ENCODE measurements at places on chromosomes 1 and 21.
A peak's percentile ranks its signal among the peaks of the same experiment; 100 is the strongest.

- DNase-seq, result no peak
Observed at GRCh38 chr1:64328193-64328592, 124.8 kb downstream of the UBE2U start.

GRCh38 chr1:46653405-46653958 lies 14.7 kb downstream of the ATPAF1 start:
- DNase-seq, result no peak

- DNase-seq, result no peak
Observed at GRCh38 chr1:244096691-244097090, 45.6 kb downstream of the ZBTB18 start.

DNA sequence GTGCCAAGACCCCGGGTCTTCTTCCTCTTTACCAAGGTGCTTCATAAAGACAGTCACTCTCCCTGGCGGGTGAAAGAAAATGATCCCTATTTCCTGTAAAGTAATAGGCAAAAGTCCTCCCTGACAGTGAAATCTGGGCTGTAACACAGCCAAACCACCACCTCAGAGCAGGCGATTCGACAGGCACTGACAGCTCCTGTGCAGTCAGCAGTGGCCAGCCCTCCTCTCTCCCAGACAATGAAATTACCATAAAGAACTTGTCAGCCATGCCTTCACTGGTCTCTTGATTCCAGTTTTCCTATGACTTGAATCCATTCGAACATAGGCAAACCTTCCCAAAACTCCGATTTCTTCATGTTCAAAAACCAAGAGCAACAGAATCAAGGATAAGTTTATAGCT lies 492.2 kb upstream of the DAB1 start:
- no peak for DNase-seq

DNA sequence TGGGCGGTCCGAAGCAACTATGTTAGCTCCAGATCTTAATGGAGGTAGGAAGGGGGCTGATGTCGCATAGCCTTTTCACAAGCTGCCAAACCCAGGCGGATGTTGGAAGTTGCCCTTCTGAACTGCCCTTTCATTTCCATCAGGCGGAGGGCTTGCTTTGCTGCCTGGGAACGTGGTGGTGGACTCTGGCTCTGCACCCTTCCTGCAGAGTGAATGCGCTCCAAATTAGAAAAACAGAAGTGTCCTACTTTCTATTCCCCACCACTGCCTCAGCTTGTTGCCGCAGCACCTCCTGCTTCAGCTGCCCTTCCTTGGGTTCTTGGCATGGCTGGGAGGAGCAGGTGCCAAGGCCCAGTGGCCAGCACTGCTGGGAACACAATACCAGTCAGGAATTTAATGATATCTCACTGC lies 60.6 kb downstream of the AK4 start:
- no peak for DNase-seq

- DNase-seq, result no peak
Observed at GRCh38 chr1:32128964-32129363, 21.1 kb downstream of the KPNA6 start.

- no peak for DNase-seq
Observed at GRCh38 chr1:63624911-63625310, 31.7 kb downstream of the PGM1 start.

DNA sequence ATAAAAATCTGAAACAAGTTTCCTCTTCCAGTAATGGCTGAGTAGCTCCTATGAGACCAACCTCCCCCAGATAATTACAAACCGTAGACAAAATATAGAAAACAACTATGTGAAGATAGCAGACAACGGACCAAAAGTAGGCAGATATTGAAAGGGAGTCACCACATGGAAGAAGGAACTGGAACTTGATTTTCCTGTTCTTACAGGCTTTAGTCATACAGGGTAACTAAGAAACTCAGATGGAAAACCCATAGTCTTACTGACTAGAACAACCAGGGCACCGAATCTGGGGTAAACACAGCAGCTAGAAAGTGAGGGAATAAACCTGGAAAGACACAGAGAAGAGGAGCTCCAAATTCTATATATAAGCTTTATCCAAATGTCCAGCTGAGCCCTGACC lies 26.0 kb downstream of the LMX1A start:
- no peak for DNase-seq

DNA sequence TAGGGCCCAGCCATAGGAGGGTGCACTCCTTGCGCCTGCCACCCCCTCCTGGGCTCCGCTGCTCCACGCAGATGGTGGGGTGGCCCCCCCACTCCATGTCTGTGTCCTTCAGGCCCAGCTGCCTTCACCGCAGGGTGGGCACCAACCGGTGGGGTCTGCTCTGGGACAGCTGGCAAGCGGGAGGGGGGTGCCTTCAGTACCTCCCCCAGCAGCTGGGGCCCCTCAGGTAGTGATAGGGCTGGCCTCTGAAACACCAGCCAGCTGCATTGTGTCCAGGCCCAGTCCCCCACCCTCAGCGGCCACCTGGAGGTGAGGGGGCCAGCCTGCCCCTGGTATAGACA lies 360 bp downstream of the GJC2 start:
- no peak for DNase-seq

DNA sequence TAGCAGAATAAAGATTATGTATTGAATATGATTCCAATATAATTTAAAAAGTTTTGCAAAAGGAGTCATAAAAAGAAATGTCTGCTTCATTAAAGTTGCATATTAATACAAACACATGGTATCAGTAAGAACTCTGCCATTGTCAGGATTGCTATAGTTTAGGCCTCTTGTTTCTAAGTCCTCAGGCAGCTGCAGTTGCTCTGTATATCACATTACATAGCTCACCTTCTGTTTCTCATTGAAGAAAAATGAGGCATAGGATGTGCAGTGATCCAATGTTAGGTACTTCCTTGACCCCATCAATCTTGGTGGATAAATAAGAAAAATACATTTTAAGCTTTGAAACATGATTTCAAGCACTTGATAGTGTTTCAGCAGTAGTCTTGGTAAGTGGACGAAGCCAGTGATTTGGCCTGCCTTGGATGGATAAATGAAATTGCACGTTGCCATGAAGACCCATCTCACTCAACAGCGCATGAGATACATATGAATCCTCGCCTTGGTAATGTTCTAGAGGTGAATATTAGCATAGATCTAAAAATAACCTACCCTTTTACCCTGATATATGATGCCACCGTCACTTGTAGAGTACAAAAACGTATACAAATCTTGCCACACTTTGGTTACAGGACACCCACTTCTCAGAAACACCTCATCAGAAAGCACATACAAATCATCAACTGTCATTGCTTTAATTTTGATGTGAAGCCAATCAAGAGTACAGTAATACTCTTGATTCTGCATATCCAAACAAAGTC lies 25.3 kb downstream of the ZFYVE9 start:
- no peak for DNase-seq

- DNase-seq, result no peak
Observed at GRCh38 chr1:212638492-212639151, 30.1 kb downstream of the ATF3 start.

- DNase-seq, result no peak
Observed at GRCh38 chr1:204094856-204095634, 22.1 kb downstream of the SOX13 start.

DNA sequence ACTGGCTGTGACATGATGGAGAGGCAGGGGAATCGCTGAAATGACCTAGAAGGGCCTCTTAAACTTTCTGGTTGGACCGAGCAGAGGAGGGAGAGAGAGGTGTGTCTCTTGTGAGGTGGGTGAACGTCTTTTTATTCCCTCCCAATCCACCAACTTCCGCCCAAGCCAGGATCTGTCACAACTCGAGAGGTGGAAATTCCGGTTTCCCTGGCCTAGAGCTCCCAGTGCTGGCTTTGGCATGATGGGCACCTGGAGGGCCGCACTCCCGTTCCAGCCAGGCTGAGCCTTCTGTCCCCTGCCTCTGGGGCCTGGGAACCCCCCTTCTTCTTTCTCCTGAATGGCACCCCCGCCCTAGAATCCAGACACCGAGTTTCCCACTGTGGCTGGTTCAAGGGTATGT lies at the start of gene SEMA4A:
TSS of gene SEMA4A (plus strand) at position 224 of the 400 bp plus-strand sequence. CDS start 994 bp downstream, outside the sequence.
- no peak for DNase-seq

DNA sequence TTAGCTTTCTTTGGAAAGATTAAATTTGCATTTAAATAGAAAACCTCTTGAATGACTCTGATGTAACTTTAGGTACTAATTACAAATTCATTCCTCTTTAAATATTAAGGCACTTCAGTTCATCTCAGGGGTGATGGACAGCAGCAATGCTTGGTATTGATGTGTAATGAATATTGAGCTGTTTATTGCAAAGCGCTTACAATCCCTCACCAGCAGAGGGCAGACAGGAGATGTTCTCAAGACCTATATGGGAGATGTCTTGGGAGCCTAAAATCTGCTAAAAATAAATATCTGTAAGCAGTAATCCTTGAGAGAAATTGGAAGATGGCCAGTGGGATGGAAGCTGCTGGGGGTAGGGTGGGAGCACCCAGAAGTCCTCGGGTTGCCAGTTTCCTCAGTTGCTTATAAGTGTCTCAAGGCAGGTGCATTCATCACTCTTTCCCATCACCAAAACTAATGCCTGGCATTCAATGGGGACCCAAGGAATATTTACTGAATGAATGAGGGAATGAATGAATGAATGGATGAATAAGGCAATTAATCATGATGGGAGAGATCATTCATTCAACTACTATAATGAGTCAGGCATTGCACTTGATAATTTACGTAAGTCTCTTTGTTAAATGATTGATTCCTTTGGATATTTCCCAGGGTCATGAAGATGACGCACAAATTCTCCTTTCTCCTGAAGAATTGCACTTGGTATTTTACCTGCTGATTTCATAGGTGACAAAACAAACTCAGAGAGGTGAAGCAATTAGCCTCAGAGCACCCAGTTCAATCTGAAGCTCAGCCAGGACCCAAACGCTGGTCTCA lies 2.3 kb downstream of the KLHDC8A start:
- DNase-seq, result peak; percentile 79

DNA sequence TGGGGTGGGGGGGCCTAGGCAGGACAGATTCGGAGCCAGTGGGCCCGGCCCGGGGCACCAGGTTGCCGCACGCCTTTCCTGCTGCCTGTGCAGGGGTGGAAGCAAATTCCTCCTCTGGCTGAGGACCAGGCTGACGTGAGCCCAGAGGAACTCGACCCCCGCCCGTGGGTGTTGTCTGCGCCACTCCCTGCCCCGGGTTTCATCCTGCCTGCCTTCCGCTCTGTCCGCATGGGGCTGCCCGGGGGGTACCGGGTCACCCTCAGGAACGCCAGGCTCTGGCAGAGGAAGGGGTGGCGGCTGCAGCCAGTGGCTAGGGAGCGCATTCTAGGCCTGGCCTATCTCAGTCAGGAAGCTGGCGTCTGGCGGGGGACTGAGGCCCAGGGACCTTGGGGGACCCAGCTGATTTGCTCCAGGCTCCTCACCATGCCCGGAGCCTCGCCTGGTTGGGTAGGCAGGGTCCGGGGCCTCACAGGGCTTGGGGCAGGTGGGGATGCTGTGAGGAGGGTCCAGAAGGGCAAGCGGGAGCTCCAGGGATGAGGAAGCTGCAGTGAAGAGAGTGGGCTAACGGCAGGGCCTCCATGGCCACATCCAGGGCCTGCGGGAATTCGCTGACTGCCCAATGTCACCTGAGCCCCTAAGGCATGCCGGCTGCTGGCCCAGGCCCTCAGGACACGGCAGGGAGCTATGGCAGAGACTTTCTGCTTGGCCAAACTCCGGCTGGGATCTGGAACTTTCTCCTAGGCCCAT lies 2.4 kb upstream of the IBA57 start:
- no peak for DNase-seq

DNA sequence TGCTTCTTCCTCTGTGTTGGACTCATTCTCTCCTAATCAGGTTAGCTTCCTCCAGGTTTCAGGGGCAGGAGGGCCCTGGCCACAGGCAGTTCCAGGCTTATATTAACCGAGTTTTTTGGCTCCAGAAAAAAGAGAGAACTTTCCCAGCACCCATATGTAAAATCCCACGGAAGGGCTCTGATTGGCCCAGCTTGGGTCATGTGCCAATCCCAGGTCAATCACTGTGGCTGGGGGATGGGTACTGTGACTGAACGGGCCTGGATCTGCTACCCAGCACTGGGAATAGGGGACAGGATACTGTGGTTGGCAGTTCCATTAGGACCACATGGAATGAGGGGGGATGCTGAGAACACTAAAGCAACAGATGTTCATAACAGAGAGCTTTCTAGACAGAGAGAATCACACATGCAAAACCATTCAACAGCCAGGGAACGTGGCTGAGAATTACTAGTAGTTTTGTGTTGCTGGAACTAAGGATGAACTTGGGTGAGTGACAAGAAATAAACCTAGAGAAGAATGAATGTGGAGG lies 51.1 kb upstream of the NEK2 start:
- DNase-seq, result no peak

GRCh38 chr1:54597455-54598030 lies 25.8 kb downstream of the FAM151A start:
- no peak for DNase-seq

DNA sequence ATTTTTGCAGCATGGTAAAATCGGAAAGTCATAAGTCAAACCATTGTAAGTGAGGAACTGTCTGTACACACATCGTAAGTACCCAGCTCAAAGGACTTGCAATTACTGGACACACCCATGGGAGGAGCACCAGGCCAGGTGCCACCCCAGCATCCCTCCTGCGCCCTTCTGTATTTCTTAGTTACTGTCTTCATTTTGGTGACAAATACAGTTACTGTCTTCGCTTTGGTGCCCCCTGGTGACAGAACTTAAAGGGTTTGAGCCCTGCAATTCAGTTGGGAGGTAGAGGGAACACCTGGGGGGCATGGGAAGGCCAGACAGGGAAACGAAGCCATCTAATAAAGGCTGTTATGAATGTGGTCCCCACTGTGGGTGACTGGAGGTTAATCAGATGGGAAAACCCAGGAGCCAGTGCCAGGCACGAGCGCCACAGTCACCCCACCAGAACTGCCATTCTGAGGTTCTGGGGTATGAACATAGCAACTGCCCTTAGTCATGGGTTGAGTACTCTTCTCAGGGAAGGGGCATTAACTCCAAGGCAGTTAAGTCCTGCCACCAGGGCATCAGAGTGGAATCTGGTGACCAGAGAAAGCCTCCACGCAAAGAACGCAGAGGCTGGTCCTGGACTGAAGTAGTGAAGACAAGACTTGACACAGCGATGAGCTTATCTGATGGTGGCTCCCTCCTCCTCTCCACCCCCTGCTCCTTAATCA lies 612.9 kb downstream of the PTPRU start:
- peak; percentile 59 for DNase-seq

GRCh38 chr21:24372506-24372905 lies 1234.8 kb downstream of the MRPL39 start:
- DNase-seq, result no peak

DNA sequence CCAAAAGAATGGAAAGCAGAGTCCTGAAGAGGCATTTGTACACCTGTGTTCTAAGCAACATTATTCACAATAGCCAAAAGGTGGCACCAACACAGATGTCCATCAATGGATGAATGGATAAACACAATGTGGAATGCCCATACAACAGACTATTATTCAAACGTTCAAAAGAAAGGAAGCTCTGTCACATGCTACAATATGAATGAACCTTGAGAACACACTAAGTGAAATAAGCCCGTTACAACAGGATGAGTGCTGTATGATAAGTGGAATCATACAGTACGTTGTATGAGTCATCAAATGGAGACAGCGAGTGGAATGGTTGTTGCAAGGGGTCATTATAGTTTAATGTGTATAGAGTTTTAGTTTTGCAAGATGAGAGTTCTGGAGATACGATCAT lies 80.1 kb downstream of the SH3BGR start:
- DNase-seq, result no peak

All from activated CD8-positive, alpha-beta T cell treated with anti-CD3 and anti-CD28 coated beads, Interleukin-2, amount 10 ng/mL, durations not matched to agents 7 days and 5 days (primary cell).